ENCODE measurements at places on chromosomes 1 and 21. TPM values are rescaled to one million over a fixed set of nuclear protein-coding genes. Genes with fewer than 3 reads are reported as not detected.

- H3K27ac ChIP-seq = no peak overlapping the region
- no peak for DNase-seq
- no peaks in the 10 kb centered on the region for H3K36me3 ChIP-seq
- H3K4me1 ChIP-seq = peaks cover 53% of the 10 kb centered on the region
- no peaks in the 10 kb centered on the region for H3K27me3 ChIP-seq
- H3K4me3 ChIP-seq = no peak overlapping the region
These were observed 26.4 kb downstream of the LRRC8B start for GRCh38 chr1:89550995-89551394.

DNA sequence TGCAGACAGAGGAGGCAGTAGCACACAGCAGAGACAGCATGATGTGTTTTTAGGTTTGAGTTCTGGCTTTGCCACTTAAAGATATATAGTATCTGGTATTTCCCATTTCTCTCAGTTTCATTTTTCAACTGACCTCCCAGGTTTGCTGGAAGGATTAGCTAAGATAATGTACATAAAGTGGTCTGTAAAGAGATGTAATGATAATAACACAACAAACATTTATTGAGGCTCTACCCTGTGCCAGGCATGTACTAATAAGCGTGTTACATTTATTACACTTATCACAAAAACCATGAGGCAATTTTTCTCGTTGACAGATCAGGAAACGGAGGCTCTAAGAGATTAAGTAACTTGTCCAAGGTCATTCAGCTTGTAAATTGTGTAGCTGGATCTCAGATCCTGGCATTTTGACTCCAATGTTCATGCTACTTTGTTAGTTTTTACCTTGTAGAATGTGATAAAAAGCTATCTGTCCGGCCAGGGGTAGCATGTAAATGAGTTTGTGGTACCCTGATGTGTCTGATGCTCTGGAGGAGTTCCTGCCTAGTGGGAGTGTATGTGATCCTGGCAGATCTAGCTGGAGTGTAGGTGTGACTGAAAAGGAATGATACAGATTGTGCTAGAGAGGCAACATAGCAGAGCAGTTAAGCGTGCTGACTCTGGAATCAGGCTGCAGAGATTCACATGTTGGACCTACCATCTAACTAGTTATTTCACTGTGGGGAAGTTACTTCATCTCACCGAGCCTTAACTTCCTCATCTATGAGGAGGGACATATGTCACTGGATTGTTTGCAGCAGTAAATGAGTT is 146.6 kb downstream of the VPS13D start:
- H3K36me3 ChIP-seq = no peaks in the 10 kb centered on the region
- H3K27me3 ChIP-seq = no peaks in the 10 kb centered on the region
- no peak overlapping the region for H3K27ac ChIP-seq
- no peak for DNase-seq
- H3K4me1 ChIP-seq = no peaks in the 10 kb centered on the region

The EVA1B gene
- 16.0 TPM for total RNA-seq

DNA sequence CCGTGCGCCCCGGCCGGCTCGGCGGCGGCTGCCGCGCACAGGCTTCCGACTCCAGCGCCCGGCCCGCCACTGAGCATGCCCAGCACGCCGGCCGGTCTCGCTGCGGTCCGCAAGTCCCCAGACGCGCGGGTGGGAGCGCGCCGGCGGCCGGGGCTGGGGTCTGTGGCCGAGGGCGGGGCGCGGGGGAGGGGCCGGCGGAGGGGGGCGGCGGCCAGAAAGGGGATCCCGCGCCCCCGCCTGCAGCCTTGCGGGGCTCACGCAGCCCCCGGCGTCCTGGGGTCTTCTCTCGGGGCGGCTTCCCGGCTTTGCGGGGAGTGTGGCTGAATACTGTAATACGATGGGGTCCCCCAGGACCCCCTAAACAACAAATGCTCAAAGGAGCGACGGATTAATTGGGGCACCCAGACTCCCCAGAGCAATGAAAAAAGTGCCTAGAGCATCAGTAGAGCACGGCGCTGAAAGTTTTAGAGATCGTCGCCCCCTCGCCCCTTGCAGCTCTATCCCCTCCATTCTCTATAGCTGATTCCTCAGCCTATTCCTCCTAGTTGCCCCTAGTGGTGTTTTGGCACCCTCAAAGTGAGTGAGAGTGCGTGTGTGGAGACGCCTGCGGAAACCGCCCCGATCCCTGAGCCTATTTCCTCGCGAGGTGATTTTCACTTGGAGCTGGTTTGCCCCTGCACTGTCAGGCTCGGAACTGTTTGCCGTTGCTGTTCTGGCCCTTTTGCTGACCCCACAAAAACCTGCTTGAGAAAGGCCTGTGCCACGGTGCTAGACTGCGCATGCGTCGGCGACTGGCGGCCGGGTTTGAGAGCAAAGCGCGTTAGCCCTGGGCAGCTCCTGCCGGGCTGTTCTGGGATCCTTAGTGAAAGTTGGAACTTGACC is at the start of gene VAV3:
TSS of gene VAV3 (minus strand) at position 71 of the 882 bp plus-strand sequence. CDS start 311 bp downstream, outside the sequence.
- peaks cover 12% of the 10 kb centered on the region for H3K27me3 ChIP-seq
- H3K4me3 ChIP-seq = peak within 1 kb of the TSS; percentile 47
- H3K4me1 ChIP-seq = peaks cover 13% of the 10 kb centered on the region

The TEDDM1 gene
- total RNA-seq = not detected

- H3K27me3 ChIP-seq = no peaks in the 10 kb centered on the region
- DNase-seq = no peak
- H3K27ac ChIP-seq = no peak overlapping the region
- no peaks in the 10 kb centered on the region for H3K4me1 ChIP-seq
- H3K4me3 ChIP-seq = no peak overlapping the region
These were observed 21.4 kb upstream of the PTAFR start for GRCh38 chr1:28197682-28198415.

The OR2T29 gene
- total RNA-seq = not detected

The SLC25A34 gene
- 13.3 TPM for total RNA-seq

DNA sequence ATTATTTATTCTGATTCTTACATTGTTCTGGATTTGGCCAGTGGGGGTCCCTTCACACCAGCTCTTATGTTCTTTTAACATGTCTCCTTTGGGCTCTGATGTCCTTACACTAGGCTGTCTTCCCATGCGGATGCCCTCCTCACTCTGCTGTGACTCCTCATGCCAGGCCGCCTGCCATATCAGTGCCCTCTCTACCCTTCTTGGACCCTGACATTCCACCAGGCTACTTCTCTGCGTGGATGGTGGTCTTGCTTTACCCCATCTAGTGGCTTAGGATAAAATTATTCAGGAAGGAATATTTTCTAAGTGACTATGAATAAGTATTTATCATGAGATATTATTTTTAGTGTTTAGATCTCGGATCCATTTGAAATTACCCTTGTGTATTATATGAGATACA is 21.2 kb downstream of the ATF6 start:
- no peaks in the 10 kb centered on the region for H3K4me1 ChIP-seq
- DNase-seq = no peak
- H3K27me3 ChIP-seq = no peaks in the 10 kb centered on the region
- H3K36me3 ChIP-seq = no peaks in the 10 kb centered on the region
- no peak overlapping the region for H3K4me3 ChIP-seq

- no peaks in the 10 kb centered on the region for H3K4me1 ChIP-seq
- no peaks in the 10 kb centered on the region for H3K27me3 ChIP-seq
- H3K4me3 ChIP-seq = no peak overlapping the region
- H3K27ac ChIP-seq = peak overlapping the region; percentile 34
- peaks cover 22% of the 10 kb centered on the region for H3K36me3 ChIP-seq
These were observed 57.8 kb upstream of the RAVER2 start for GRCh38 chr1:64686828-64687724.

DNA sequence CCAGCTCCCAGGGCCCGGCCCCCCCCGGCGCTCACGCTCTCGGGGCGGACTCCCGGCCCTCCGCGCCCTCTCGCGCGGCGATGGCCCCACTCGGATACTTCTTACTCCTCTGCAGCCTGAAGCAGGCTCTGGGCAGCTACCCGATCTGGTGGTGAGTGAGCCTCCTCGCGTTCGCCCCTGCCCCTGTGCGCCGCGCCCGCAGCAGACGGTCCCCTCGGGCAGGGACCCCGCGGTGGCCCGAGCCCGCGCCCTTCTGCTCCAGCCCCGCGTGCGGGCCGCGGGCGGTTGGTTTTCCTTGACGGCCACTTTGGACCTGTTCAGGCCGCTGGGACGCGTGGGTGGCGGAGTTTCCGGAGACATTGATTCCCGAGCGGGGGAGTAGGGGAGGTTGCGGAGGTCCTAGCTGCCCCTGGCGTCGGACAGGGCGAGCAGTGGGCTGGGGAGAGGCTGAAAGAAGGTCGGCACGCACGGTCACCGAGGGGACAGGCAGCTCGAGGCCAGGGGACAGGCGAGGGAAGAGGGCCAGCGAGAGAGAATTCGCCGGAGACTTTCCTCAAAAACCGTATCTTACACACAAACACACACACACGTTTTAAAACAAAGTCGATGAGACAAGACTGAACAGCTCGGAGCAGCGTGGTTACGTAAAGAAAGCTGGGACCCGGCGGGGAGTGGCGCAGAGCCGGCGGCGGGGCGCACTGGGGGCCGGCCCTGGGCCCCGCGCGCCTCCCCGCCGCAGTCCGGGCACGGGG is 427 bp downstream of the WNT3A start:
- no peak overlapping the region for H3K27ac ChIP-seq
- H3K27me3 ChIP-seq = peaks cover 85% of the 10 kb centered on the region
- peak; percentile 1 for DNase-seq
- H3K36me3 ChIP-seq = no peaks in the 10 kb centered on the region
- no peaks in the 10 kb centered on the region for H3K4me1 ChIP-seq

DNA sequence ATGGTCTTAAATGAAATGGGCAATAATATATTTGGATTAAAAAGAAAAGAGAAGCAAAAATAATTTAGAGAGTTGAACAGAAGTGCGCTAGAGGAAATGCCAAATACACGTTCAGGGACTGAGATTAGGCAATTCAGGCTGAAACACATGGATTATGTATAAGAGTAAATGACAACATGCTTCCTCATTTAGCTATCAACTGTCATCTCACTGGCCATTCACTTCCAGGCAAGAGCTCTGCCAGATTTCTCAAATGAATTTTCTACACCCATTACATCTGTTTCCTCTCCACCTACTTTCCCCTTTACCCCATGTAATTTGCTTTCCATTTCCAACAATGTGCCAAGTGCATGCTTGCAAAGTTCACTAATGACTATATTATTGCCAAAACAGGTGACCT is 582.4 kb downstream of the LTN1 start:
- H3K4me1 ChIP-seq = no peaks in the 10 kb centered on the region
- no peaks in the 10 kb centered on the region for H3K27me3 ChIP-seq
- H3K36me3 ChIP-seq = no peaks in the 10 kb centered on the region
- no peak for DNase-seq
- H3K27ac ChIP-seq = no peak overlapping the region
- H3K4me3 ChIP-seq = no peak overlapping the region

The TRIM46 gene
- total RNA-seq = not detected

GRCh38 chr1:67061266-67061665 is 7.3 kb upstream of the SLC35D1 start:
- no peak for DNase-seq
- no peaks in the 10 kb centered on the region for H3K4me1 ChIP-seq
- H3K36me3 ChIP-seq = no peaks in the 10 kb centered on the region
- H3K27me3 ChIP-seq = no peaks in the 10 kb centered on the region

The KIF14 gene
- 0.46 TPM for total RNA-seq
